ENCODE measurements at places on chromosomes 6 and 20.

DNA sequence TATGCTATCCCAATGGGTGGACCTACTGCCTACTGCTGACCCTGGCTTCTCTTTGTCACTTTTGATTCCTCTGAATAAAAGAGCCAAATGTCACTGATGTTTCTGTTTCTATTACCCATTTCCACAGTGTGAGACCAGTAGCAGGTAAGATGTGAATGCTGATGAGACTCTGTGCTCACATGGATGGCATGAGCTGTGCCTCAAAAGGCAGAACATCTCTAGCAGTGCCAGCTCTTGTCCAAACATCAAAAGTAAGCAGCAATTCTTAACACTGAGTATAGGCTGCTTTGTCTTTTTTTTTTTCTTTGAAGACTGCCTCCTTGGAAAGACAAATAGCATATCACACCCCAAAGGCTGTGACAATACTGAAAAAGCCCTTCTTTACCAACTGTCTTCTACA is 459.2 kb upstream of the RUNX2 start:
- no peak for DNase-seq

DNA sequence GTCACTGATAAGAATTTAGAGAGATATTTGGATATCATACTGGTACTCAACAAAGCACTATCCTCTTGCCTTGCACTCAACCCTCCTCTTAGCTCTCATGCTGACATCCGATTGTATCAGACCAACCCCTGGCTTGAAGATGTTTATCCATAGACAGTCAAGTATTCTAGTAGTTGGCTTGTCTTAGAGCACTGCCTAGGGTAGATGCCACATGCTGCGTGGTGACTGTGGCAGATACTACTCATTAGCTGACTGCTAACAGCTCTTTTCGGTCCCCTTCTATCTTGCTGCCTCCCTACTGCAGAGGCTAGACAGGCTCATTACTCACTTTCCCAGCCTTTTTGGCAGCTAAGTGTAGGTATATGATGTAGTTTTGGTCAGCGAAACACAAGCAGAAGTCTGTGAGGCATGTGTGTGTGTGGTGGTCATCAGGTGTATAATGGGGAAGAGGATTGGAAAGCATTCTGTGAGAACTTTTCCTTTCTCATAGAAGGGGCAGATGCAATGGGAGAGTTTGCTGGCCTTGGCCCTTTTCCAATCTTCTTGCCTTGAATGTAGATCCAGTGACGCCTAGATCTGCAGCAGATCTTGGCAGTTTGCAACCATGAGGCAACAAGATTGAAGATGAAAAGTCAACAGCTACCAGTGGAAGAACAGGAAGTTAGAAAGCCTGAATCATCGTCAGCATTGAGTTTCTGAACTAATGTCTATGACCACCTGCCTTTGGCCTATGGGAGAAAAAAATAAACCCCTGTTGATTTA is 4.4 kb upstream of the IFNGR1 start:
- no peak for DNase-seq

- no peak for DNase-seq
These were observed 94.3 kb upstream of the NKX2-2 start for GRCh38 chr20:21607971-21608725.

DNA sequence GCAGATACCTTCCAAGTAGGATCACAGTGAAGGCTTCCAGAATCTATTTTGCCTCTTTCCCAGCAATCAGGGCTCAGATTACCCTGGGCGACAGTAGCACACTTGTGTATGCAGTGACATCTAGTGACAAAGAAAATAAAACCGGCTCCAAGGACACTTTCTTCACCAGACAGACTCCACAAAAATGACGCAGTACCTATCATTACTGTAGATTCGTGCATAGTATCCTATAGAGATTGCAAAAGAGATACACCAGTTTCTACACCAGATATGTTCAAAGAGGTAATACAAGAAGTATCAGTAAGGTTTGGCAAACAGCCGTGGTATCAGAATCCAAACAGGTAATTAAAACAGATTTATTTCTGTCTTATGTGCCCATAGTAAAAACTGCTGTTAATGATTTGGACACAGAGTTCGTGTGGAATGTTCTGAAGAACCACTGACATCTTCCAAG is 600.4 kb upstream of the JAG1 start:
- no peak for DNase-seq

DNA sequence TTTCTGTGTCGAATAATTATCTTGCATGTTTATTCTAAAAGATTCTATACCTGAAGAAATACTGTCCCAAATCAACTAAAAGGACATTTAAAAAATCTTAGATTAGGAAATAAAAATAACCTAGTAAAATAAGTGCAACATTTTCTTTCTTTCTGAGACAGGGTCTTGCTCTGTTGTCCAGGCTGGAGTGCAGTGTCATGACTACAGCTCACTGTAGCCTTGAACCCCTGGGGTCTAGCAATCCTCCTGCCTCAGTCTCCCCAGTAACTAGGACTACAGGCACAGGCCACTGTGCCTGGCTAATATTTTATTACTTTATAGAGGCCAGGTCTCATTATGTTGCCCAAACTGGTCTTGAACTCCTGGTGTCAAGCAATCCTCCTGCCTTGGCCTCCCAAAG is 48.7 kb downstream of the RARS2 start:
- DNase-seq: no peak

DNA sequence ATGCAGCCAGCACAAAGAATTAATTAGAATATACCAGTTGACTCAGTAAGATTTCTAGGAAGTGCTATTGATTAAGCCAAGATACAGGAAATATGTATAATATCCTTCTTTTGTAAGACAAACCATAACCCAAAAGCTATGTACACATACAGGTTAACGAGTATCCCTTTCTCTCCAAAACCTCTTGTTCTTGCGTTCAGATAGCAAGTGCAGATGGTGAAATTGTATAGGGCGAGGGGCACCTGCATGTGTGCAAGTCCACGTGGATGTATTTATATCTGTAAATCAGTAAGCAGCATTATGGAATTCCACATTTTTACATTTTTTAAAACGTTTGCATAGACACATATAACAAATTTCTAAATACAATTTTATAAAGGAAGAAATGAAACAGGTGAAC is 228.6 kb downstream of the TBXT start:
- DNase-seq: no peak

- no peak for DNase-seq
These were observed 53.0 kb upstream of the CST7 start for GRCh38 chr20:24895898-24896658.

GRCh38 chr6:72559555-72559954 is 62.3 kb upstream of the KCNQ5 start:
- no peak for DNase-seq

DNA sequence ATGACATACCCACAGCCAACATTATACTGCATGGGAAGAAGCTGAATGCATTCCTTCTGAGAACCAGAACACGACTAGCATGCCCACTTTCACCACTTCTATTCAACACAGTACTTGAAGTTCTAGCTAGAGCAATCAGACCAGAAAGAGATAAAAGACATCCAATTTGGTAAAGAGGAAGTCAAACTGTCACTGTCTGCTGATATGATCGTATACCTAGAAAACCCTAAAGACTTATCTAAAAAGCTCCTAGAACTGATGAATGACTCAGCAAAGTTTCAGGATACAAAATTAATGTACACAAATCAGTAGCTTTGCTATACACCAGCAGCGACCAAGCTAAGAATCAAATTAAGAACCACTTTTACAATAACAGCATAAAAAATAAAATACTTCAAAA is 60.5 kb downstream of the EYS start:
- DNase-seq: no peak

- no peak for DNase-seq
These were observed 30.0 kb upstream of the UST start for GRCh38 chr6:148716811-148717210.

DNA sequence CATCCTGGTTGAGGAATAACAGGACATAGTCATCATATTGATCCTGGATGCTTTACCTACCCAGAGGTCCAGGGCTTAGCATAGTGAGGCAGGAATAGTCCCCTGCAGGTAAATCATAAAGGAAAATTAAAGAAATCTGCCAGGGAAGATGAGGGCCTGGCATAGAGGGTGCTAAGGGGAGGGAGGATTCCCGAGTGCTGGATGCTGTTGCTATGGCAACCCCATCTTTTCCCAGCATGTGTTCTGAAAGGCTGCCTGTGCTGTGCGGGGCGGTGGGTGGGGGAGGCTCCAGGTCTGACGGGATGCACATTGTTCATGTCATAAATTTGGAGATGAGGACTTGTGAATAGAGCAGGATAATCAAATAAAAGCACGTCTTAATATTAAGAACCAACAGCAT is 212.6 kb upstream of the PCSK2 start:
- no peak for DNase-seq

DNA sequence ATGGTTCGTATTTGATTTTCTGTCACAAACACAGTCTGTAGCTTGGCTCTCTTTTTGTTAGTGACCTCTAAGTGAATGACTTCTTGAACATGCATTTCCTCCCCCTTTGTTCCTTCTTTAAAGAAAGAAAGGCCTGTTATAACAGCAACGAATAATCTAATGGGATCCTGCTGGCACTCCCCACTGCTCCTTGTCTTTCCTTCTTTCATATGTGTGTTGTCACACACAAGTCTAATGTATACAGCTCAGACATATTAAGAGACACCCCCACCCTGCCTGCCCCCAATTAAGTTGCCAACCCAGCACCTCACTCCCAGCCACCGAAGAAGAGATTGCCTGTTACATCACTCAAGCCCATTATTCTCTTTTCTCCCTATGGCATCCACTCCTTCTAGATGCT is 4.9 kb upstream of the SAMD5 start:
- DNase-seq: no peak

GRCh38 chr20:8060977-8061376 is 41.4 kb upstream of the TMX4 start:
- DNase-seq: no peak

- no peak for DNase-seq
These were observed 495.4 kb downstream of the BTBD3 start for GRCh38 chr20:12413116-12413515.
